ENCODE measurements at places on chromosomes 5 and 9.
A peak's percentile ranks its signal among the peaks of the same experiment; 100 is the strongest.

- no peak for DNase-seq
These were observed 2.0 kb upstream of the PTGR1 start for GRCh38 chr9:111601237-111602018.

- peak; percentile 62 for DNase-seq
These were observed 21.1 kb downstream of the VCP start for GRCh38 chr9:35051069-35051967.

DNA sequence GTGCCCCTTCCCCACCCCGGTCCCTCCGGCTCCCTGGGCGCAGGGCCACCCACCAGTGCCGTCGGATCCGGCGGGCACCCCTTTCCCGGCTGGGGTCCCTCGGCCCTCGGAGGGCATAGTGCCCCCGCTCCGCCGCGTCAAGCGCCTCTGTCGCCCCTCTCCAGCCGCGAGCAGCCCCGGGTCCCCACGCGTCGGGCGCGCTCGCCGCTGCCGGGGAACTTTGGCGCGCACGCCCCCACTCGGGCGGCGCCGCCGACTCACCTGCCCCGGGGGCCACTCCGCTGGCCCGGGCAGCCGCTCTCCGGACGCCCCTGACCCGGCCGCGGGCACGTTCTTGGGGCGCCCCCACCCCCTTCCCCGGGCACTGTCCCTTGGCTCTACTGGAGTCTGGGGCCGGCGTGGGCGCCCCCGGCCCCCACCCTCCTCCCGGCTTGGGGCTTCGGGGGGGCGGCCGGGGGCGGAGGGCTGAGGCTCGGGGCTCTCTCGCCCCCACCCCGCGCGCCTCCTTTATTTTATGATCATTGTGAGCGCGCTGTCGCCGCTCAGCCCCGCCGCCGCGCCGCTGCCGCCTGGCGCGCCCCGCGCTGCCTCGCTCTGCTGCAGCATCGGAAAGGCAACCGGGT, 1.1 kb upstream of the FAM78A start:
- no peak for DNase-seq

GRCh38 chr9:16719921-16720320, 150.5 kb downstream of the BNC2 start:
- no peak for DNase-seq

DNA sequence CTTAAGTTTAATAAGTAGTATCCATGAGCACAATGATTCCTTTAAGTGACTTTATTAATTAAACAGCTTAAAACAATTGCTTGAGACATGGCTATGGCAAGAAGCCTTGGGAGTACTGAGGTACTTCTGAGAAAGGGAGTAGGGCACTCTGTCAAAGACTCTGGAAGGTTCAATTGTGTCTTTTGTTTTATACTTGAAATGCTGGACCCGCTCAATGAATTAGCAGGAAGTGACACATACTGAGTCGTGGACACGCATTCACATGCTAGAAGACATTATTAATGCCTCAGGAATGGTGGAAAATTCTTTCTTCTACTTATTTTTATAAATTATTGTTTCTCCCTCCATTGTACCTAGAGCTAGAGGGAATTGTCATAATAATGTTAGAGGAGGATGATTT, 347.3 kb upstream of the ZNF608 start:
- DNase-seq: no peak

GRCh38 chr9:684941-685340, 156.6 kb upstream of the DMRT1 start:
- DNase-seq: no peak

GRCh38 chr9:96048104-96048955, 172.8 kb downstream of the ERCC6L2 start:
- DNase-seq: no peak

GRCh38 chr9:37775216-37775919, 9.5 kb downstream of the EXOSC3 start:
- no peak for DNase-seq

Data from liver (tissue), 10 donors.